ENCODE measurements at places on chromosomes 2 and 18.

- H3K4me1 ChIP-seq: peaks cover 77% of the 10 kb centered on the region
- no peak for DNase-seq
- H3K4me3 ChIP-seq: no peak overlapping the region
- no peaks in the 10 kb centered on the region for H3K27me3 ChIP-seq
Measured at GRCh38 chr18:58225101-58225500, 181.1 kb downstream of the NEDD4L start.

GRCh38 chr2:23294238-23294637, 90.7 kb upstream of the KLHL29 start:
- H3K27me3 ChIP-seq: no peaks in the 10 kb centered on the region
- H3K4me3 ChIP-seq: no peak overlapping the region
- H3K4me1 ChIP-seq: no peaks in the 10 kb centered on the region
- DNase-seq: no peak
- H3K36me3 ChIP-seq: no peaks in the 10 kb centered on the region
- no peak overlapping the region for H3K27ac ChIP-seq

GRCh38 chr2:168731616-168732015, 70.8 kb upstream of the NOSTRIN start:
- DNase-seq: no peak
- H3K4me3 ChIP-seq: no peak overlapping the region
- no peaks in the 10 kb centered on the region for H3K27me3 ChIP-seq
- H3K27ac ChIP-seq: no peak overlapping the region

DNA sequence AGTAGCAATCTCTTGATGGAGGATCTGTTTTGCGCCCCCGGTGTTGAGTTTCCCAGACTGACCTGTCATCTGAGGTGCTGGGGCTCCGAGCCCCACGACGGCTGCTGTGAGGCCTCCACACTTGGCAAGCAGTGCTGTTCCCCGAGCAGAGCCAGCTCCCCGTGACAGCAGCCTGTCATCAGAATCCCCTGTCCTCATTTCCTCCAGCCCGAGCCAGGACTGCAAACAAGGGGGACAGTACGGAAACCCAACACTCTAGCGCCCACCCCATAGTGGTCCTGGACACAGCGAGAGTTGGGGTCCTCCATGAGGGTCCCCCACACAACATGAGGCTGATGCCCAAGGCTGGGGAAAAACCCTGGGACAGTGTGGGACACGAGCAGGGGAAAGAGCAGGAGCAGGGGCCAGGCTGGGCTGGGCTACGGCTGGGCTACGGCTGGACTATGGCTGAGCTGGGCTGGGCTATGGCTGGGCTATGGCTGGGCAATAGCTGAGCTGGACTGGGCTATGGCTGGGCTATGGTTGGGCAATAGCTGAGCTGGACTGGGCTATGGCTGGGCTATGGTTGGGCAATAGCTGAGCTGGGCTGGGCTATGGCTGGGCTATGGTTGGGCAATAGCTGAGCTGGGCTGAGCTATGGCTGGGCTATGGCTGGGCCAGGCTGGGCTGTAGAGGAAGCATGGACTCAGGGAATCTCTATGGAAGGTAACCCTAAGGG, 1.5 kb upstream of the KLHL30 start:
- H3K27me3 ChIP-seq: no peaks in the 10 kb centered on the region
- no peak overlapping the region for H3K27ac ChIP-seq
- no peak overlapping the region for H3K4me3 ChIP-seq
- DNase-seq: no peak

GRCh38 chr18:68642003-68642402, 72.9 kb downstream of the TMX3 start:
- no peak overlapping the region for H3K27ac ChIP-seq
- no peaks in the 10 kb centered on the region for H3K4me1 ChIP-seq
- H3K36me3 ChIP-seq: no peaks in the 10 kb centered on the region
- H3K27me3 ChIP-seq: no peaks in the 10 kb centered on the region

- H3K4me1 ChIP-seq: no peaks in the 10 kb centered on the region
- no peak for DNase-seq
- H3K36me3 ChIP-seq: no peaks in the 10 kb centered on the region
- H3K4me3 ChIP-seq: no peak overlapping the region
- H3K27me3 ChIP-seq: no peaks in the 10 kb centered on the region
- H3K27ac ChIP-seq: no peak overlapping the region
Measured at GRCh38 chr18:34956663-34957062, 84.5 kb upstream of the MAPRE2 start.

DNA sequence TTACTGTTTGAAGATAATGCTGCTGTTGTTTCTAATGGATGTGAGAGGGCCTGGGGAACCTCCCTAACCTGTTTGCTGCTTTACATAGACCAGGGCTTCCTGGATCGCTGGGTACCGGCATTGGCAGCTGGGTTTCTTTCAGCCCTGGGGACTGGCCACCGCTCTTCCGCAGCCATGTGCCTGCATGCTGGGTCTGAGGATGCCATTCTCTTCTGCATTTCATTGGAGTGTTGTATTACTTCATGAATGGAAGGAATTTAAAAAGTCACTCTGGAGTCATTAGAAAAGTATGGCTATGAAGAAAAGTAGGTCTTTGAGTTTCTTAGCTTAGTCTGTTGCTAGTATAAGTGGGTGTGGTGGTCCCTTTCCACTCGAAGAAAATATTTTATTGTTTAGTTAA, 107.3 kb upstream of the MGAT5 start:
- H3K27me3 ChIP-seq: no peaks in the 10 kb centered on the region
- H3K4me1 ChIP-seq: no peaks in the 10 kb centered on the region
- H3K27ac ChIP-seq: no peak overlapping the region
- no peak overlapping the region for H3K4me3 ChIP-seq

DNA sequence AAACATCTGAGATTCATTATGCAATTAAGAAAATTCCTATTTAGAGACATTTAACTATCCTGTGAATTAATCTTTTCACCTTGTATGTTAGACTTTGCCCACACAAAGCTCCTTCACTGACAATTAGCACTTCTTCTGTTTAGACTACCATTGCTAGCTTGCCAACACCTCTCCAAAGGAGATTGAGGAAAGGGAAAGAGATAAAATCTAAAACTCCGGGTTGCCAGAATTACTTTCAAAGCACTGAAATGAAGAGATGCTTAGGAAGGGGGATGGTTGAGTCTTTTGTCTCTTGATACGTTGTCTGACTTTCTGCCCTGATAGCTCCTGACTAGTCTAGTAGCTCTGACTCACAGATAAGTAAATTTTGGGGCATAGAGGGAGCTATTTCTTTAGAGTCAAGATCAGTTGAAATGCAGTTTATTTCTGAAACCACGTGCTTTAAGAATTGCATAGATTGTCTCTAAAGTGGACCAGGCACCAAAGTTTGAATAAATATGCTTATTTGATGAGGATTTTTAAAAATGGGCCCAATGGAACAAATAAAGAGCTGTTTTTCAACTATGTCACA, 74.1 kb upstream of the DSEL start:
- H3K36me3 ChIP-seq: no peaks in the 10 kb centered on the region
- H3K4me3 ChIP-seq: no peak overlapping the region
- no peaks in the 10 kb centered on the region for H3K27me3 ChIP-seq
- no peak for DNase-seq
- no peaks in the 10 kb centered on the region for H3K4me1 ChIP-seq

GRCh38 chr2:121237980-121238665, 46.9 kb downstream of the TFCP2L1 start:
- H3K4me1 ChIP-seq: peaks cover 35% of the 10 kb centered on the region
- H3K27me3 ChIP-seq: no peaks in the 10 kb centered on the region

DNA sequence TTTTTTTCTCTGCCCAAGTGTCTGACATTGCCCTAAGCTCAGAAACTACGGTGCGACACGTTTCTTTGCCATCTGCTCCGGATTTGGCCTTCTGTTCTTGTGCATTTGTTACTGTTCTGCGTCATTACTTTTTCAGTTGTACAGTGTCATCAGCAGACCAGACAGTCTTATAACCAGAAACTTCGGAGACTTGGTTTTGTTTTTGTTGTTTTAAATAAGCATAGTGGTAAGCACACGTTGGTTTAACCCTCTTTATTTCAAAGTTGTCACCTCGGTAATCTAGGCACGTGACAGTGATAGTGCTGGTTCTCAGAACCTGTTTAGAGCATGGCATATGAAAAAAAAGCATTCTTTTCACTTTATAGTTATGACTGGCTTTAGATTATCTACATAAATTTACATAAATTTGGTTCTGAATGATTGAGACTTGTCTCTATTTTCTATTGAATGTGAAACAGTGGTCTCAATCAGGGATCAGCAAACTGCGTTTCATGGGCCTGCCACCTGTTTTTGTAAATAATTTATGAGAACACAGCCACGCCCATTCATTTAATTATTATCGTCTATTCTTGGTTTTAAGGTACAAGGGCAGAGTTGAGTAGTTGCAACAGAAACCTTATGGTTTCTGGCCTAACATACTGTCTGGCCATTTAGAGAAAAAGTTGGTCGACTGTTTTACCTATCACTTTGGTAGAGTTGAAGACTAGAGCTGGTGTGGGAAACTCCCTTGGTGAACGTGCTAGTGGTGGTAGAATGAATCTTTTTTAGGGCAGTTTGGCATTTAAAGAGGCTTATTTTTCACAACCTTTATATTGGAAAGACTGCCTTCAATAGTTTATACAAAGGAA, 106.5 kb downstream of the ZNF532 start:
- no peaks in the 10 kb centered on the region for H3K36me3 ChIP-seq
- H3K27me3 ChIP-seq: no peaks in the 10 kb centered on the region
- H3K4me1 ChIP-seq: peaks cover 32% of the 10 kb centered on the region
- no peak for DNase-seq

DNA sequence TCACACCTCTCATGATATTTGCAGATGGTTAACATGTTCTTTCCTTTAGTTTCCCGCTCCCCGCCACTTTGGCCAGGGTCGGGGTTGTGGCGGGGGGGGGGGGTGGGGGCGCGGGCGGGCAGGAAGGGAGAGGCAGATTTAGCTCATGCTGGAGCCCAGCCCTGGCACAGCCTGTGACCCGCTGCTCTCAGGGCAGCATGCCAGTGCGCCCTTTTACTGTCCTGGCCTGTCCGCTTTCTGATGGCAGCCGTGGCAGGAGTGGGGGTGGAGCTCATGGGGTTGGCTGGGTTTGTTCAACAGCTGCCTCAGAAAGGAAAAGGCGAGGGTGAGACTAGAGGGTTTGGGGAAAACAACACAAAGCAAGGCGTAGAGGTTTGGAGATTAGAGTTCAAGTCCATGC, 56.1 kb downstream of the TNP1 start:
- H3K27me3 ChIP-seq: no peaks in the 10 kb centered on the region
- no peak overlapping the region for H3K4me3 ChIP-seq
- peaks cover 10% of the 10 kb centered on the region for H3K4me1 ChIP-seq
- peak; percentile 39 for DNase-seq
- H3K36me3 ChIP-seq: no peaks in the 10 kb centered on the region

- H3K4me1 ChIP-seq: no peaks in the 10 kb centered on the region
- H3K27ac ChIP-seq: no peak overlapping the region
- H3K4me3 ChIP-seq: no peak overlapping the region
- H3K36me3 ChIP-seq: no peaks in the 10 kb centered on the region
- DNase-seq: no peak
Measured at GRCh38 chr18:78507217-78507616, 472.4 kb upstream of the SALL3 start.

GRCh38 chr18:48997985-48998831, 47.4 kb upstream of the SMAD7 start:
- H3K4me3 ChIP-seq: no peak overlapping the region
- peak; percentile 97 for DNase-seq
- no peaks in the 10 kb centered on the region for H3K27me3 ChIP-seq

GRCh38 chr18:49031511-49032188, 80.9 kb upstream of the SMAD7 start:
- H3K36me3 ChIP-seq: no peaks in the 10 kb centered on the region
- no peak overlapping the region for H3K27ac ChIP-seq
- H3K4me3 ChIP-seq: no peak overlapping the region

DNA sequence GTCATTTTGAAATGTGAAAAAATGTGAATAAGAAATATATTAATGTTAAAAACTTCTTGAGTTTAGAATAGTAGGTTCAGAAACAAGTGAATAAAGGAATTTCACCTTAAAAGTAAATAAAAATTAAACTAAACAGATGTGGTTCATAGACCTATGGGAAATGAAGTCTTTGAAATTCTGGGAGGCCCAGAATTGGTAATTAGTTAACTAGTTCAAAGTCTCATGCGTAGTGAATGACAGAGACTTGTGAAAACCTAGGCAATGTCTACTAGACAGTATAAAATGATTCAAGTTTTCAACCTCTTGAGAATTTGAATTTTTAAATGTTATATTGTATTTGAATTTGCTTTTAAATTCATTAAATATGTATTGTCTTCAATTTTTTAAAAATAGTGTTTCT, 32.6 kb upstream of the AAK1 start:
- no peak for DNase-seq
- no peaks in the 10 kb centered on the region for H3K27me3 ChIP-seq
- peak overlapping the region; percentile 90 for H3K27ac ChIP-seq
- peaks cover 16% of the 10 kb centered on the region for H3K4me1 ChIP-seq
- H3K36me3 ChIP-seq: no peaks in the 10 kb centered on the region
- no peak overlapping the region for H3K4me3 ChIP-seq

GRCh38 chr2:202064171-202064880, 8.7 kb upstream of the KIAA2012 start:
- no peaks in the 10 kb centered on the region for H3K36me3 ChIP-seq
- H3K4me3 ChIP-seq: no peak overlapping the region
- no peaks in the 10 kb centered on the region for H3K27me3 ChIP-seq
- peak; percentile 85 for DNase-seq
- H3K27ac ChIP-seq: peak overlapping the region; percentile 57

GRCh38 chr2:25816249-25816648, 62.0 kb downstream of the ASXL2 start:
- H3K4me3 ChIP-seq: no peak overlapping the region
- no peaks in the 10 kb centered on the region for H3K27me3 ChIP-seq
- H3K4me1 ChIP-seq: no peaks in the 10 kb centered on the region
- H3K36me3 ChIP-seq: no peaks in the 10 kb centered on the region

GRCh38 chr2:66101206-66101605, 333.7 kb upstream of the MEIS1 start:
- H3K4me1 ChIP-seq: peaks cover 6% of the 10 kb centered on the region
- H3K27me3 ChIP-seq: no peaks in the 10 kb centered on the region
- no peak overlapping the region for H3K4me3 ChIP-seq
- no peak for DNase-seq

DNA sequence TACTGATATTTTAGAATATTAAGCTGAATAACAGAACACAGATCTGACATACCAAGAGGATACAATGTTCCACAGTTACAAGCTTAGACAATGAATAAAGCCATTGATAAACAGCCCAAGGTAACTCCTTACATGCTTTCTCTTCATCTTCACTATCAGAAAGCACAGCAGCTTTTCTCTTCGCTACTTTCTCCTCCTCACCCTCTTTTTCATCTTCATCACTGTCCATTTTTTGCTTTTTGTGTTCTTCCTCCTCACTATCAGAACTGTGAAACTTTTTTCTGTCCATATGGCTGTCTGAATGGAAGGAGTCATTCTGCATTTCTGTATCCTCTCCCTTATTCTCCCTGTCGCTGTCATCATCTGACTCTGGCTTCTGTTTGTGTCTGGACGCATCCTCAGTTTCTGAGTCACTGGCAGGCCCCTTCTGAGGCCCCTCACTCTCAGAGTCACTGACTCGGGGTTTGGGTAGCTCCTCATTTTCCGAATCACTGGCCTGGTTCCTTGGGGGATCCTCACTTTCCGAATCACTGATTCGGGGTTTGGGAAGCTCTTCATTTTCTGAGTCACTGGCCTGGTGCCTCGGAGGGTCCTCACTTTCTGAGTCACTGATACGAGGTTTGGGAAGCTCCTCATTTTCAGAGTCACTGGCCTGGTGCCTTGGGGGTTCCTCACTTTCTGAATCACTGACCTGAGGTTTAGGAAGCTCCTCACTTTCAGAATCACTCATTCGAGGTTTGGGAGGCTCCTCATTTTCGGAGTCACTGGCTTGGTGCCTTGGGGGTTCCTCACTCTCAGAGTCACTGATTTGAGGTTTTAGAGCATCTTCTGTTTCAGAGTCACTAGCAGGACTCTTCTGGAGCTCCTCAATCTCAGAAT, 21.5 kb downstream of the IWS1 start:
- H3K36me3 ChIP-seq: peaks cover 46% of the 10 kb centered on the region
- no peaks in the 10 kb centered on the region for H3K27me3 ChIP-seq
- no peak overlapping the region for H3K27ac ChIP-seq
- peaks cover 31% of the 10 kb centered on the region for H3K4me1 ChIP-seq

Measured in thyroid gland (tissue), 4 donors.